ENCODE measurements at places on chromosomes 5 and 9.

GRCh38 chr5:62127098-62127736 lies 178.8 kb upstream of the KIF2A start:
- DNase-seq = no peak

GRCh38 chr5:102481054-102481715 lies 17.6 kb downstream of the SLCO6A1 start:
- peak; percentile 9 for DNase-seq

DNA sequence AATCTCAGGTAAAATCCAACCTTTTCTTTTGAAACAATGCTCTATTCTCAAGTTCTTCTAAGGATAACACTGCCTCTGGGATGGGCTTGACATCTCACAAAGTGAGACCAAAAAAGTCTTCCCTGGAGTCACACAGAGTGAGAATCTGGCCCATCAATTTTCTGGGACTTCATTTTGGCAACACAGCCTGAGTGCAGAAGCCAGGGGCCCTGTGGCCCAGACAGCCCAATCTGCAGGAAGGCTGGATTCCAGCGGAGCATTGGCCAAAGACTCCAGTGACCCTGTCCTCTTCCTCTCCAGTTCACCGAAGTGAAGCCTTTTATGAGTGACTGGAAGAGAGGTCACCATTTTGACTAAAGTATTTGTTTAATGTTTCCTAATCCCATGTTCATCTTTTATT lies 105.1 kb downstream of the PLK2 start:
- DNase-seq = no peak

- DNase-seq = no peak
These were observed 29.9 kb downstream of the TENT4A start for GRCh38 chr5:6743161-6743560.

DNA sequence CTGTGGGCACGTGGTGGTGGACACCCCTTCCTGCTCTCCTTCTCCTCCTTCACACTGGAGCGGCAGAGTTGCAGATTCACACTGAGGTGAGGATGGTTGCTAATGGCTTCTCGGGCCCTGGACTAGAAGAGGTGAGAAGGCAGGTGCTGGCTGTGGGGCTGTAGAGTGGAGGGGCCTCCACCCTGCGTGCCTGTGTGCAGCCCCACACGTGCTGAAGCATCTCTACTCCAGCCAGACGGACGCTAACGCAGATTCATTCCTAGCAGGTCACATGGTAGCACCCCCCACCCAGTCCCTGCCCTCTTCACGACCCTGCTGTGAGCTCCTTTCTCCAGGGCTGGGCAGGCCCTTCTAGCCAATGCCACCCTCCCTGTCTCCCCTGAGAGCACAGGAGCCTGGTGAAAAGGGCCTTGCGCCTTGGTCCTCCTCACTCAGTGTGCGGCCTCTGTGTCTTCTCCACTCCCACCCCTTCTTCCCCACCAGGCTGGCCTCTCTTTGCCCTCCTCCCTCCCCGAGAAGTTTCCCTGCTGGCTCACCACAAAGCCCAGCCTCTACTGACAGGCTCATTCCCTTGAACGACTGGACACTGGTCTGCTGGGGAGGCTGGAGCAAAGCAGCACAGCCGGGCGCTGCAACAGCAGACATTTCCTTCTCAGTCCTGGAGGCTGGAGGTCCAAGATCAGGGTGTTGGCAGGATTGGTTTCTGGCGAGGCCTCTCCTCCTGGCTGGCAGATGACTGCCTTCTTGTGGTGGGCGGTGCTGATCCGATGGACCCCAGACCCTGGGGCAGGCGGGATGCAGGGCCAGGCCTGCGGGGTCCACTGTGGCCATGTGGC lies 14.2 kb downstream of the CACNA1B start:
- no peak for DNase-seq

GRCh38 chr9:98129451-98129881 lies 10.4 kb upstream of the TRIM14 start:
- DNase-seq = no peak

- DNase-seq = no peak
These were observed 982 bp downstream of the EPB41L4A start for GRCh38 chr5:112417931-112418658.

DNA sequence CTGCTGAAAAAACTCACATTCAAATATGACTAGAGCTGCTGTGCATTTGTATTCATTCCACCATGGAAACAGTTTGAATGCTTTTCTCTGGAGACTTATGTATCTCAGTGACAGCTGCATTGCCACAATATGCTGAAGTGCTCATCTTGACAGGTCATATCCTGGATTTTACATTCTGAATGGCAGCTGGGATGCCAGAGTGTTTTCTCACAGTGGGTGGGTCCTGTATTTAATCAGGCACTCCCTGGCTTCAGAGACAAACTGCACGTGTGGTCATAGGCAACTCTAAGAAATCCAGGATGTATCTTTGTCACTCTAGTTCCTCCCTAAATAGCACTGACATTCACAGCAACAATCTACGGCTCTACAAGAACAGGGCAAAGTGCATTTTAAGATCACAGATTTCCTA lies 75.6 kb downstream of the ST8SIA4 start:
- DNase-seq = peak; percentile 87

- no peak for DNase-seq
These were observed 14.4 kb downstream of the SH3PXD2B start for GRCh38 chr5:172439785-172440477.

DNA sequence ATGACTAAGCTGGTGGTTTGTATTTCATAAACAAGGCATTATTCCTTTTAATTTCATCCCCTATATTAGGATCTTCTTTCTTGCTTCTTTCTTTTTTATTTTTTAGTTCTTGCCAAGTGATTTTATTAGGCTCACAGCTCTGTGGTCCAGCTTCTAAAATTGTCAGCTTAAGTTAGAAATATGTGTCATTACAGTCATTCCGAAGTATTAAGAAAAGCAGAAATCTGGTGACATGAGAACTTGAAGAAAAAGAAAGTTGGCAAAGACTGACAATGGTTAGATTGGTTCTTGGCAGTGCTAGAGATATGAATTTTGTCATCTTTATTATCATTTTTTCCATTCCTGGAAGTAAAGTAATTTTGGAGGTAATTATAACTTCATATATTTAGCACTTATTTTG lies 166.5 kb upstream of the PRR16 start:
- DNase-seq = no peak

- no peak for DNase-seq
These were observed 93.7 kb downstream of the RASEF start for GRCh38 chr9:82969291-82969690.

- DNase-seq = no peak
These were observed 127.3 kb upstream of the ELL2 start for GRCh38 chr5:96088706-96089498.

DNA sequence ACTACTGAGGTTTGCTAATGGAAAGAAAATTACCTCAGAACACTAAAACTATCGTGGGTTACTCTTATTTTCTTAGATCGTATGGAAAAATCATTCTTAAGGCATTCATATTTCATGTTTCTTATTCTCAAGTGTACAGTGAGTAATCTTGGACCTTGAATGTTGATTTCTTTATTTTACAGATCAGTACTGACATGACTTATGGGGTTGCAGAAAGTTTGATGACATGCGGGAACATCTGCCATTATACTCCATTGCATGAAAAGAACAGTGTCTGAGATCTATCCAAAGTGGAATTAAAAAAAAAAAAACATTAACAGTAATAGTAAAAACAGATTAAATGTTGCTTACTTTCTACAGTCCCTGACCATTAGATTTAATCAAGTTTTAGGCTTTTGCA lies 1290.2 kb upstream of the WWC1 start:
- DNase-seq = no peak

- DNase-seq = no peak
These were observed 69.3 kb downstream of the DTWD2 start for GRCh38 chr5:118919016-118919415.

GRCh38 chr9:83355729-83356151 lies 182.5 kb downstream of the FRMD3 start:
- no peak for DNase-seq

DNA sequence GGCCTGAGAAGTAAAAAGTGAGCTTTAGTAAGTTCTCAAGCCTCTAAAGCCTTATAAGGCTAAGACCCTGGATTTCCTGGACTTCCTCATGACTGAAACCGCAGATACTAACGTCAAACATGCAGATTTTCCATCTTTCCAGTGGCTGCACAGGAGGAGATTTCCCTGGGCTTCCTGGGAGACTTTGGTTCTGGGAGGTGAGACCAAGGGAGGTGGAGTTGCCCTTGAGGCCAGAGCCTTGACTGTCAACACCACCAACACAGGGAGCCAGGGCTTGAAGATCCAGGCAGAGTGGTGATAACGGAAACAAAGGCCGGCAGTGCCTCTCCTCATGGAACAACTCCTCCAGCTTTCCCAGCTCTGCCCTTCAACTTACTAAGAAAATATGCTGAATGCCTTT lies 144.7 kb upstream of the LRRTM2 start:
- no peak for DNase-seq

DNA sequence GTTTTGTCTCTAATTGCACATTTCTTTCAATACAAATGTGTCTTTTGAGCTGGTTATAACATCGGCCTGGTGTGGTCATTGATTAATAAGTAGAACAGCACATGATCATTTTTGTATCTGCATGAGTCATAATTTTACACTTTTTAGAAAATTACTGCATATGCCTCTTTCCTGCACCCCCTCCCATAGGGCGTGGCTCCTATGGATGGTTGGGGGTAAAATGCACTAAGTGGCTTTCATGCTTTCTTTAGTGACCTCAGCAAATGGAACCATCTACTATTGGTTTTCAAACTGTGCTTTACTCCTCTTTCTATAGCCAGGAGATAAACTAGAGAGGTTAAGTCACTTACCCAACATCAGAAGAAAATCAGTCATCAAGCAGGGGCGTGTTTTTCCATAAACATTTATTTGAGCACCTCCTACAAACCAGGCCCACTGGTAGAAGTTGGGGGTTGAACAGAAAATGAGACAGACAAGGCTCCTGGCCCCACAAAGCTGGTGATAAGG lies 3.8 kb downstream of the ANXA6 start:
- DNase-seq = no peak

DNA sequence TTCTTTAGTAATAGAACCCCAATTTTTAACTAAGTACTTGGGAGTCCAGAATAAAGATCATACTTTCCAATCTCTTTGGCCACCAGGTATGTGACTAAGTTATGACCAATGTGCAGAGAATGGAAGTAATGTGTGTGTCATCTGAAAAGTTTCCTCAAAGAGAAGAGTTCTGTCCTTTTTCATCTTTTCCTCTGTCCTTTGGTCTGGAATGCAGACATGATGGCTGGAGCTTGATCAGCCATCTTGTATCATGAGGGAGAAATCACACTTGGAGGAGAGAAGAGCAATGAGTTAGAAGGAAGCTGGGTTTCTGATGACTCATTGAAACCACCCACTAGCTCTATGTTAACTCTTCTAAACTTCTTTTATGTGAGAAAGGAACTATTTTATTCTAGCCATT lies 5.5 kb upstream of the CPEB4 start:
- DNase-seq = no peak

GRCh38 chr5:67014957-67015400 lies 181.6 kb downstream of the CD180 start:
- DNase-seq = no peak

- DNase-seq = no peak
These were observed 308.8 kb upstream of the TRPC7 start for GRCh38 chr5:136674178-136674577.

DNA sequence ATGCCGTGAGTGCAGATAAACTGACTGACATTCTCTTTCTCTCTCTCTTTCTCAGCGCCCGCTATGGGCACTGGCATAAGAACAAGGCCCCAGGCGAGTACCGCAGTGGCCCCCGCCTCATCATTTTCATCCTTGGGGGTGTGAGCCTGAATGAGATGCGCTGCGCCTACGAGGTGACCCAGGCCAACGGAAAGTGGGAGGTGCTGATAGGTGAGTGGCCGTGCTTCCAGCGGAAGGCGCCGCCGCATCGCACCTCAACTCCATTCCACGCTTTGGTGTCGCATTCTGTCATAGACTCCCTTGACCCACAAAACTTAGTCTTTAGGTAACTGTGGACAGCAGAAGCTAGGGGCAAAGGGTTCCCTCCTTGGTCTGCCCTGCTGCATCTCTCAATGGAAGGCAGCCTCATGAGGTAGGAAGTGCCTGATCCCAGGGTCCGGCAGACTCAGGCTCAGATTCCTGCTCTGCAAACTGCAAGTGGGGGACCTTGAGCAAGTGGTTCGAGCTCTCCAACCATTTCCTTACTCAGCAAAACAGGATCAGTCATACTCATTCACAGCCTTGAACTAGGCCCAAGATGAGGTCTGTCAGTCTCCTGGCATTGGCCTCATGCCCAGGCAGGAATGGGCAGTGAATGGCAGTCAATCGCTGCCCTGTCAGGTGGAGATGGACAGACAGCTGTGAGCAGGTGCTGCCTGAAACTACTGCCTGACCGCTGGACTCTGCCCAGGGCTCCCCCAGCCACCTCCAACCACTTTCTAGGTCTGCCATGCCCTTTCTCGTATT lies 24.2 kb upstream of the CFAP157 start:
- DNase-seq = no peak

GRCh38 chr5:17713301-17713700 lies 79.0 kb downstream of the TAF11L14 start:
- DNase-seq = no peak

DNA sequence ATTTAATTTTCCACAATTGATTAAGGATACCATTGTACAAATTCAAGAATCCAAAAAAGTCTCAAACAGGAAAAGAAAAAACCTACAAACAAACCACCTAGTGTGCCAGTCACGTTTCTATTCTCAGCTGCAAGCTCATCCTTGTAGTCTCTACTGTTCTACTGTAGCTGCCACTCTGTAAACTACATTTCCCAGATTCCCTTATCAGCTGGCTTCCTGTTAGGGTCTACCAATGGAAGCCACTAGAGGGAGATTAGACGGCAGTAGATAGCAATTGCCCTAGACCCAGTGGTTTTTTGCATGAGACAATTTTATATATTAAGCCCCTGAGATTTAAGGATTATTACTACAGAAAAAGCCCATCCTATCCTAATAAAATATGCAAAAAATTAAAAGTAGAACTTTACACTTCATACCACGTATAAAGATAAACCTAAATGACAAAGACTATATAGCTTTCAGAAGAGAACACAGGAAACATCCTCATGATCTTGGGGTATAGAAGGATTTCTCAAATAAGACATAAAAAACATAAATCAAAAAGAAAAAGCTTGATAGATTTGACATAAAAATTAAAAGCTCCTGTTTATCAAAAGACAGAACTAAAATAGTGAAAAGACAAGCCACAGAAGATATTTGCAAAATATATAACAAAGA lies 37.4 kb downstream of the P4HA2 start:
- DNase-seq = peak; percentile 84

GRCh38 chr9:37596504-37596903 lies 4.1 kb upstream of the TOMM5 start:
- no peak for DNase-seq

- DNase-seq = no peak
These were observed 73.4 kb downstream of the FBXO38 start for GRCh38 chr5:148457183-148457620.

DNA sequence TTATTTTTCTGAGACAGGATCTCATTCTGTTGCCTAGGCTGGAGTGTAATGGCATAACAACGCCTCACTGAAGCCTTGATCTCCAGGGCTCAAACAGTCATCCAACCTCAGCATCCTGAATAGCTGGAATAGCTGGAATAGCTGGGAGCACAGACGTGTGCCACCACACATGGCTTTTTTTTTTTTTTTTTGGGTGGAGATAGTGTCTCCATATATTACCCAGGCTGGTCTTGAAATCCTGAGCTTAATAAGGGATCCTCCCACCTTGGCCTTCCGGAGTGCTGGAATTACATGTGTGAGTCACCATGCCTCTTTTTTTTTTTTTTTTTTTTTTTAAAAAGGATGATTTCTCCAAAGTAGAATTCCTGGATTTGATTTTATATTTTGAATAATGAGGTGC lies 60.7 kb downstream of the NSD1 start:
- no peak for DNase-seq
